Keratinocyte (primary cell): ENCODE measurements at places on chromosomes 2 and 18. TPM values are rescaled to one million over a fixed set of nuclear protein-coding genes. Genes with fewer than 3 reads are reported as not detected.

GRCh38 chr2:28589746-28590463, 94.0 kb downstream of the PLB1 start:
- DNase-seq = no peak

DNA sequence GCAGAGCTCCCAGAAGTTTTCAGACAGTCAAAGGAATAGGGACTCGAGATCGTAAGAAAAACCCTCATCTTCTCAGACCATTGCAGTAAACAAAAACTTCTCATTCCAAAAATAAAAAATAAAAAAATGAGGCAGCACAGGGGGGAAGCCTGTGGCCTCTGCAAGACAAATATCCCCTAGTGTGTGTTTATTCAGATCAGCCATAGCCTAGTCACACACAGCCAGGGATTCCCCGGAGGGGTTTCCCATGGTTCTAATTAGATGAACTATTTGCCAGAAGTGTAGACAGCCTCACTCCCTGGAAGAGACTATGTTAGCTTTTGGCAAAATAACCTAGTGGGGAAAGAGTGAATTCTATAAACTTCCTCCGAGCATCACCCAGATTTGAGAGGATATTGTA, 122.9 kb upstream of the KLF7 start:
- DNase-seq = no peak

GRCh38 chr18:7452331-7452730, 114.8 kb upstream of the PTPRM start:
- DNase-seq = no peak

DNA sequence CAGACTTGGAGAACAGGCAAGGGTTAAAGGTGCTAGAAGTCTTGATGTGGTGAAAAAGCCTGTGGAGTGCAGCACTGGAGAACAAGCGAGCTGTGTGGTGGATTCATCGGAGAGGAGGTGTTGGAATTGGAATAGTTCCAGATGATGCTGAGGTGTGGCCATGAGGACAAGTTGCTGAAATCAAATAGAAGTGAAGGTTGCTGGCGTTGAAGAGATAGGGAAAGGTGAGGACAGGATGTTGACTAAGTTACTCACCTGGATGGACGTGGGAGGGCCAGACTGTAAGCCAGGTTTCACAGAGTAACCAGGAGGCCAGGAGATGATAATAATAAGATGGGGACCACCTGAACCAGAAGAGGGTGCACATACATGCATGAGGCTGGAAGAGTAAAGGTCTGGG, 173.4 kb downstream of the DIS3L2 start:
- no peak for DNase-seq

PRKAG3 gene
- not detected in 3 replicates for polyA plus RNA-seq

RGPD4 gene
- 0.01 to 0.03 TPM in 2 of 3 replicates, not detected in the other for polyA plus RNA-seq

SP100 gene
- 79.9 to 136 TPM (median 101 TPM) in 3 replicates for polyA plus RNA-seq

GRCh38 chr2:143988082-143988481, 531.8 kb downstream of the ZEB2 start:
- DNase-seq = no peak

INHBB gene
- 0.01 to 0.02 TPM in 2 of 3 replicates, not detected in the other for polyA plus RNA-seq

DNA sequence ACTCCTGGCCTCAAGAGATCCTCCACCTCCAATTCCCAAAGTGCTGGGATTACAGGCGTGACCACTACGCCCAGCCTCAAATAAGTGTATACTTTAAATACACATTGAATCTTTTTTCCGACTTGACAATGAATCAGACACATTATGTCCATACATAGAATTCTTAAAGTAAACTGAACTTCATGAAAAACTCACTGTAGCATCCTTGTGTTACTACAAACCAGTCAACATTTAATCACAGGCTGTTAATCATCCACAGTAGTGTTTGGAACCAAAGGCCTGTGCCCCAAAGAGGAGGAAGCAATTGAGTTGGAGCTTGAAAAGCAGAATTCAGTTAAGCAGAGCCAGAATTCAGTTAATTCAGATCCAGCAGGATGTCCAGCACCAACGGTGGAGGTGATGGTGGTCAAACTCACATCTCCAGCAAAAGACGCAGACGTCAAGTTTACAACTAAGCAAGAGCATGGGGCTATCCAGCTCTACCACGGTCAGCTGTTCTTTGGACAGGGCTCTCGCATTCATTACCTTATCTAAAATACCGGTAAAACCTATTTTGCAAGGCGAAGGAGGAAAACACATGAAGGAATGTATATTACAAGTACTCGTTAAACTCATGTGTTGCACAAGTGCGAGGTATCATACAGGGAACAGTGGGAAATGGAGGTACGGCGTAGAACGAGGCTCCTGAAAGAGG, 1.2 kb downstream of the SLC39A6 start:
- no peak for DNase-seq

DNA sequence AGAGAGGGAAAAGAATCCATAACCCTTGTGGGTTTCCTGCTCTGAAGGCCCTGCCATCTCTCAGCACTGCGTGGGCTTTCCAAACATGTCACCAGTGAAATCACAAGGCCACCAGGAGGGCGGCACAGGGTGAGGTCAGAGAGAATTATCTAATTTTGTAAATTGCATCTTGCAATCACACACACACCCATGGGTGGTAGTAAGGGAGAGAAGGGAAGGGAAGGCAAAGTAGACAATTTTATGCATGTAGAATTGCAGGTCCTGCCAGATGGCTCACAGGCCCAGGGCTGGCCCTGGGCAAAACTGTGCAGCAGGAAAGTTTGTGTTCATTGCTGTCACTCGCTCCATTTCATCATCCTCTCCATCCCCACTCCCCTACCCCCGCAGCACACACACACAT, 21.0 kb upstream of the ZBTB7C start:
- no peak for DNase-seq

DNA sequence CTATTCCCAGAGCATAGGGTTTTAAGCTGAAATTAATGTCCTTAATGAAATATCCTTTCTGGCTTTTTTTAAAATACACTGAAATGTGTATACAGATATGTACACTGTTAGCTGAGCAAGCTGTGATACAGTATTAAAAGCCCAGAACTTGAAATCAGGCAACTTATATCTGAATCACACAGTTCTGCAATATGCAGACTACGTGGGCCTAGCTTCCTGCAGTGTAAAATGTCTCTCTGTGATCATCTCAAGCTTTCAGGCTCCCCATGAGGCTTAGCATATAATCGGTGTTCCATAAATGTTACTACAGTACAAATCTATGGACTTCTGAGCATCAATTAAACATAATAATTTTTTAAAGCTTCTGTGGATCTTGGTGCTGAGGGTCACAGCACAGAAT, 8.2 kb downstream of the FBXO15 start:
- DNase-seq = no peak

DNA sequence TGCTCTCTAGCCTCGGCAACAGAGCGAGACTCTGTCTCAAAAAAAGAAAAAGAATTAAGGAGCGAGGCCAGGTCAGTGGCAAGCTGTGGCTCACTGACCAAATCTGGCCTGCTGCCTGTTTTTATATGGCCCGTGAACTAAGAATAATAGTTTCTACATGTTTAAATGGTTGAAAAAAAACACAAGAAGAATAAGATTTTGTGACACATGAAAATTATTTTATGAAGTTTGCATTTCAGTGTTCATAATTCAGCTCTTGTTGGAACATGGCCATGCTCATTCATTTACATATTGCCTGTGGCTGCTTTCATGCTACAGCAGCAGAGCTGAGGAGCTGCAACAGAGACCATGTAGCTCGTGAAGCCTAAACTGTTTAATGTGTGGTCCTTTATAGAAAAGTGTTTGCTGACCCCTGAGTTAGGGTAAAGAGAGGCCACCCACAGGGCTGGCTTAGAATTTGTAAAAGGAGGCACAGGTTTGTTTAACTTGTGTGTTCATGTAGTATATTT, 59.5 kb downstream of the MFSD6 start:
- no peak for DNase-seq

RND3 gene
- polyA plus RNA-seq = 73.4 to 298 TPM (median 202 TPM) in 3 replicates

DNA sequence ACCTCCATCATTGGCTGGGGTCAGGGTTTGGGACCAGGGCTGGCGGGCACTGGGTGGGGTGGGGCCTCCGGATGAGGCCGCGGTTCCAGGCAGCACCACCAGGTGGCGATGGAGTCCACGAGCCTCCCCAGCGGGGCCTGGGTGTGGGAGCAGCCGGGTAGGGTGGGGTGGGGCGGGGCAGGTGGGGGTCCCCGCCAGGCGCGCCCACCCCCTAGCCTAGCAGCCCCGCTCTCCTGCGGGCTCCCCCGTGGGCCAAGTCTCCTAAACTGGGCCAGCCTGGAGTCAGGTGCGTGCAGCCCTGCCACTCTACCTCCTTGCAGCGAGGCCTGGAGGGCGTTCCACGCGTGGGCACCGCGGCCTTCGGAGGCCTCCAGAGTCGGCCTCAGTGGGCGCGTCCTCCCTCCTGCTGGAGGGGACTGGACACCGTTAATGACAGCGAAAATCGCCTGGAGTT, 187.5 kb downstream of the TWIST2 start:
- no peak for DNase-seq

- DNase-seq = no peak
Measured at GRCh38 chr2:196962325-196962724, 35.8 kb upstream of the PGAP1 start.

GRCh38 chr2:49342156-49342555, 187.8 kb upstream of the FSHR start:
- DNase-seq = no peak

DNA sequence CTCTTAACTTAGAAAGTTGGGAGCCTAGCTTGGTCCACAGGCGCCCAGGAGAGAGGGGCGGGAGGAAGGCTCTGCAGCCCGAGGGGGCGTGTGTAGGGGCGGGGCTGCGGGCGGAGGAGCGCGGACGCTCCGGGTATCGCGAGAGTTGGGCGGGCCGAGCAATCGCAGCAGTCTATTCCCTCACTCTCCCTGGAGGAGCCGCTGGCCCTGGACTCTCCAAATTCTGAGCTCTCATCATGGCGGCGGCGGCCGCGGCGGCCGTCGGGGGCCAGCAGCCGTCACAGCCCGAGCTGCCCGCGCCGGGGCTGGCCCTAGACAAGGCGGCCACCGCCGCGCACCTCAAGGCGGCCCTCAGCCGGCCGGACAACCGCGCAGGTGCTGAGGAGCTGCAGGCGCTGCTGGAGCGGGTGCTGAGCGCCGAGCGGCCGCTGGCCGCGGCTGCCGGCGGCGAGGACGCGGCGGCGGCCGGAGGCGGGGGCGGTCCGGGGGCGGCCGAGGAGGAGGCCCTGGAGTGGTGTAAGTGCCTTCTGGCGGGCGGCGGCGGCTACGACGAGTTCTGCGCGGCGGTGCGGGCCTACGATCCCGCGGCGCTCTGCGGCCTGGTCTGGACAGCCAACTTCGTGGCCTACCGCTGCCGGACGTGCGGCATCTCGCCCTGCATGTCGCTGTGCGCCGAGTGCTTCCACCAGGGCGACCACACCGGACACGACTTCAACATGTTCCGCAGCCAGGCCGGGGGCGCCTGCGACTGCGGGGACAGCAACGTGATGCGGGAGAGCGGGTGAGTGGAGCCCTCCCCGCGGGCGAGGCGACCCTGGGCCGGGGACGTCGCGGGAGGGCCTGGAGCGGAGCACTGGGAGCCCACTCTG, at the start of gene UBR3:
UBR3 (plus strand) TSS at position 183 of the 869 bp plus-strand sequence; CDS start at position 237, 54 bp downstream.
- DNase-seq = no peak

NCKAP5 gene
- polyA plus RNA-seq = 3.0 to 3.6 TPM (median 3.1 TPM) in 3 replicates

FBXO41 gene
- 4.1 to 5.2 TPM (median 4.5 TPM) in 3 replicates for polyA plus RNA-seq

RPS27A gene
- polyA plus RNA-seq = 1,786 to 2,341 TPM (median 2,021 TPM) in 3 replicates

GRCh38 chr2:119260646-119261492, 37.2 kb downstream of the STEAP3 start:
- DNase-seq = no peak

GRCh38 chr2:30792521-30792920, 14.7 kb downstream of the CAPN13 start:
- DNase-seq = no peak

DNA sequence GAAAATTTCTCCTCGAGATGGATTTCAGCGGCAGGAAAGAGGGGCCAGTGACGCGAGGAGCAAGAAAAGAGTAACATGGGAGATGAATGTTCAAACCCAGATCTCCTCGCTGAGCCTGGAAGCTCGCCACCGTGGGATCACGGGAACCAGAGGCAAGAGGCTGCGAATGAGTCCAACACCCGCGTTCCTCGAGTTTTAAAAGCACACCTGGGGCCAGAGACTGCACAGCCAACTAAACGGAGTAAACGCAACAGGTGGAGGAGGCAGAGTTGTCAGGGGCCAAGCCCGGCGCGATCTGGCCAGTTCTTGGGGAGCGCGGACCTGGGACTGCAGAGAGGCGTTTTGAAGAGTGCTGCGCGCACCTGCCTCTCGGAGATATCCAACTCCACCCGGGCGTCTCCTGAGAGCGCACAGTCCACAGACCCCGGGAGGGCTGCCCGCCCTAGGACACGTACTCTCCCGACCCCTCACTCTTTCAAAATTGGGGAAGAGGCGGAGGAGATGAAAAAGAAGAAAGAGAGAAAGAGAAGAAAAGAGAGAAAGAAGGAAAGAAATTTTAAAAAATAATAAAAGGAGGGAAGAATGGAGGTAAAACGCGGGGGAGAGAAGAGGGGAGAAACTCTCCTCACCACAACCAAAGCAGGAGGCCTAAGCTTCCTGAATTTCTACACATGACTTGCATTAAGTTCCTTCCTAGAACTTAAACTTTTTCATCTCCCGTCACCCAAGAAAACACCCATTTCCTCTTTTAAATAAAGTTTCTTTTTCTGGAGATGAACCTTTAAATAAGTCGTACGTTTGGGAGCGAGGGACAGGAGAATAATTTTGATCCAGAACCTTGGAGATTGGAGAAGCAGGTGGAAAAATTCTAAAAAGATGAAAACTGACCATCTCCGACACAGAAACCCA, 5.3 kb upstream of the PAX3 start:
- no peak for DNase-seq

- DNase-seq = no peak
Measured at GRCh38 chr2:186486651-186487647, 889 bp downstream of the ZC3H15 start.

- DNase-seq = no peak
Measured at GRCh38 chr18:56207989-56208388, 430.4 kb downstream of the TXNL1 start.

UNC80 gene
- 0.09 to 0.13 TPM (median 0.10 TPM) in 3 replicates for polyA plus RNA-seq

- no peak for DNase-seq
Measured at GRCh38 chr2:42085706-42086487, 38.1 kb downstream of the PKDCC start.

SPDYA gene
- polyA plus RNA-seq = 0.15 to 0.37 TPM (median 0.22 TPM) in 3 replicates

NT5C1B gene
- polyA plus RNA-seq = not detected in 3 replicates

- DNase-seq = no peak
Measured at GRCh38 chr2:220065581-220065980, 438.2 kb downstream of the SLC4A3 start.

DNA sequence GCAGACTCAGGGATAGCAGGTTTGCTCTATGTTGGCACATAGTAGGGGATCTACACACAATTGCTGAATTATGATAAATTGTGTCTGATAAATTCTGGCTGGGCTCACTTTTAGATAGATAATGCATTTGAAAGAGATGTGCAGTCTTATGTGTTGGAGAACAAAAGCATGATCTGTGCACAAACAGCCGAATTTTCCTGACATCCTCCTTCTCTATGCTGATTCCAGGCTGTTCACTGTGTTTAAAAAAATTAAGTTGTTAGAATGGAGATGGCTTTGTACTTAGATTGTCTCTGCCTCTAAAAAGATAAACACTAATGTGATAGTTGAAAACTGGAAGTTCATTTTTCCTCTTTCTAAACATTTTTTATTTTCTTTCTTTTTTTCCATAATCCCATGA, 2.1 kb downstream of the CERS6 start:
- DNase-seq = no peak

CXCR1 gene
- 12.7 to 23.5 TPM (median 14.5 TPM) in 3 replicates for polyA plus RNA-seq

GRCh38 chr2:156437272-156437930, 1.2 kb downstream of the GPD2 start:
- no peak for DNase-seq

CCDC102B gene
- polyA plus RNA-seq = 0.25 to 0.82 TPM (median 0.60 TPM) in 3 replicates
